ENCODE measurements at places on chromosomes 13 and 19.

DNA sequence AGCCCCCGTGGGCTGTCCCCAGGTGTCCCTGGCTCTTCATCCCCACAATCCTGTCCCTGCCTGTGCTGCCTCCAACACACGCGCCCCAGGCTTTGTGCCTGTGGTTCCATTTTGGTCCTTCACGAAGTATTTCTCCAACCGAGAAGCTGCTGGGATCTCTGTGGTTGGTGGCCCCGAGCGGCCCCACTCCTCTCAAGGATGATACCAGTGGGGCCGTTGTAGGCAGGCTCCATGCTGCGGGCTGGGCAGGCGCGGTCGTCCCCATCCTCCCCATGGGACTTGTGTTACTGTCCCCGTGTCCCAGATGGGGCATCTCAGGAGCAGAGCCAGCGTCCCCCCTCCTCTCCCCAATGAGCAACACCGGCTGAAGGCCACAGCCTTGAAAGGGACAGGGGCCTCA lies 3.7 kb upstream of the ZNF554 start:
- no peak for DNase-seq

DNA sequence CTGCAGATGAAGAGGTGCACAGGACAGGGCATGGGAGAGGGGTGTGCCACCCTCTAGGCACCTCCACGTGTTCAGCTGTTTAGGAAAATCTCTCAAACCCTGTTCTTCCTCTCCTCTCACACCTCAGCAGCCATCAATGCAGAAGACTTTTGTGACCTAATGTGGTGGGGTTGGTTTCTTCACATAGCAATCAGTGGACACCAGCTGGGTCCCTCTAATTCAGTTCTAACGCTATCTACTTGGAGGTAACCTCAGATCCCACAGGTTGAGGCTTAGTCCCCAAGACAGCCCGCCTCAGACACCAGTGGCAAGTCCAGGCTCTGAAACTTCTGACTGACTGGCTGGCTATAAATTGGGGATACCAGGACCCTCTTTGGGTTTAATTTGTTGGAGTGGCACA lies 69.9 kb upstream of the ANKRD10 start:
- no peak for DNase-seq

- no peak for DNase-seq
Observed at GRCh38 chr13:94327318-94327717, 152.2 kb downstream of the DCT start.

GRCh38 chr13:24727731-24728601 lies 36.0 kb upstream of the RNF17 start:
- DNase-seq: peak; percentile 67

All from activated CD4-positive, alpha-beta T cell treated with anti-CD3 and anti-CD28 coated beads for 4 hours (primary cell).